ENCODE measurements at places on chromosomes 1 and 21. TPM values are rescaled to one million over a fixed set of nuclear protein-coding genes. Genes with fewer than 3 reads are reported as not detected.

The F13B gene
- under 0.01 TPM for total RNA-seq

The SPRR2B gene
- total RNA-seq: not detected

The TMEM52 gene
- total RNA-seq: not detected

The TESK2 gene
- total RNA-seq: 6.2 TPM

The HFM1 gene
- total RNA-seq: 0.36 TPM

The FOXD2 gene
- total RNA-seq: 0.59 TPM

The CD48 gene
- not detected for total RNA-seq

The CFH gene
- total RNA-seq: 145 TPM

The EVA1C gene
- 5.0 TPM for total RNA-seq

The LEMD1 gene
- total RNA-seq: not detected

The MAB21L3 gene
- 0.36 TPM for total RNA-seq

DNA sequence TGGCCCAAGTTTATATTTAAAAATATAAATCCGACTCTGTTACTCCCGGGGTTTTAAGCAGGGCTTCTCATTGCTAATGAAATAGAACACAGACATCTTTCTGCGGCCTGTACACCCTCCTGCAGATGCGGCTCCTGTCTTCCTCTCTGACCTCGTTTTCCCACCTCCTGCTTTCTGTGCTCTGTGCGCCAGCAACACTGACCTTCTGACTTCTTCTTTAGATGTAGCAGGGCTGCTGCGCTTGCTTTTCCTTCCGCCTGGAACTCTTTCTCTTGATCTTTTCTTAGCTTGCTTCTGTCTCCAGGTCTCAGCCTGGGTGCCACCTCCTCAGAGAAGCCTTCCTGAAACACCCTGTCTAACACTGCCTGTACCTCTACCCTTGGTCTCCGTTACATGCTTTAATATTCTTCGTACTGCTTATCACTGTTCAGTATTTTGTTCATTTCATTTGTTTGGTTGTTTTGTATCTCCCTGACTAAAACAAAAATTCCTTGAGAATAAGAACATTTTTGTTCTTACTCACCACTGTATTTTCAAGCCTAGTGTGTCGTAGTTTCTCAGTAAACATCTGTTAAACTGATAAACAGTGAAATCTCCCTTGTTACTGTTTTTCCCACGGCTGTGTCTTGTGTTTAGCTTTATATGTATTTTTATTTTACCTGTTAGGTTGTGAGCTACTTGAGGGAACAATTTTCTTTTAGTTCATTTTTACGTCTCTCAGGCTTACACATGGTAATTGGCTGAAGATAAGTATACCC lies 79.0 kb downstream of the ST3GAL3 start:
- peaks cover 11% of the 10 kb centered on the region for H3K4me1 ChIP-seq
- DNase-seq: no peak
- no peak overlapping the region for H3K27ac ChIP-seq
- no peaks in the 10 kb centered on the region for H3K27me3 ChIP-seq

DNA sequence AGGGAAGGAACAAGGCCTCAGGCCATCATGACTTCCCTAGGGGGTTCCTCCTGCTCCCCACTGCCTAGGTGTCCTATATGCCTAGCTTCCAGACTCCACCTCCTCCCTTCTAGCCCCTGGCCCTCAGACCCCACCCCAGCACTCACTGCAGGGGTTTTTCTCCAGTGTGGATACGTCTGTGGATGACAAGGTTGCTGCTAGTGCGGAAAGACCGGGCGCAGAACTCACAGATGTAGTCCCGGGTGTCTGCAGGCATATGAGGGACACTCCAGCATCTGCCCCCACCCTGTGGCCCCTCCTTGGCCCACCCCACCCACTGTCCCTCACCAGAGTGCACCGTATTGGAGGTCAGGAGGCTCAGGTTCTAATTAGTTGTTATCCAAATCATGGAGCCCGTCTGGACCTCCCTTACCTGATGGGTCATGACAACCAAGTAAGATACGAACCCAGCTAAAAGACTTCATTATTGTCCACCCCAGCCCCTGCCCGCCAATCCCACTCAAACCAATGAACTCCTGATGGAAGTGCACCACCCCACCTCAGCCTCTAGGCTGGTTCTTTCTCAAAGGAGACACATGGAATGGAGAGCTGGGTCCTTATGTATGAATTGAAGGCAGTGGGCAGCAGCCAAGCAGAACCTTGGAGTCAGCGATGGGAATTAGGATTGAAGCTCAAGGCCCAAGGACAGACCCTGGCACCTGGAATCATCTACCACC lies 8.2 kb downstream of the ZNF692 start:
- H3K27me3 ChIP-seq: no peaks in the 10 kb centered on the region
- no peaks in the 10 kb centered on the region for H3K4me1 ChIP-seq
- H3K27ac ChIP-seq: no peak overlapping the region
- no peak overlapping the region for H3K4me3 ChIP-seq
- peak; percentile 60 for DNase-seq

DNA sequence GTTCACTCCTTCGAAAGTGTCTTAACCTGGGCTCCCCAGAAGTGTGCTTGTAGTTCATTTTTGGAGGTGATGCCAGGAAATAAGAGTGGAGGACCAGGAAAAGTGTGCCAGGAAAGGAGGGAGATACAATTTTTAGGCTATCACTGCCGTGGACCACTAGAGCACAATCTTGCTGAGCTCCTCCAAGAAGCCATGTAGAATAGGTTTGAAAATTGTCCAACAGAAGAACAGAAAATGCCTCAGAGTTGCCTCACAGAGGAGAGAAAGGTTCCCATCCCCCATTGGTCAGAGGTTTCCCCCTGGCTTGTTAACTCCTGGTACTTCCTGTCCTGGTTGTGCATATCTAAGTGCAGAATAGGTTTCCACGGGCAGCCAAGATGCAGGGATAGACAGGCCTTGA lies 41.6 kb downstream of the CATSPERE start:
- no peak overlapping the region for H3K27ac ChIP-seq
- H3K4me3 ChIP-seq: no peak overlapping the region
- no peak for DNase-seq

- H3K4me3 ChIP-seq: no peak overlapping the region
- no peaks in the 10 kb centered on the region for H3K4me1 ChIP-seq
- no peak overlapping the region for H3K27ac ChIP-seq
- H3K27me3 ChIP-seq: no peaks in the 10 kb centered on the region
- no peaks in the 10 kb centered on the region for H3K36me3 ChIP-seq
Measured at GRCh38 chr1:15236746-15237145, 10.3 kb upstream of the FHAD1 start.

- no peak overlapping the region for H3K27ac ChIP-seq
- no peaks in the 10 kb centered on the region for H3K36me3 ChIP-seq
- no peak for DNase-seq
- H3K4me3 ChIP-seq: no peak overlapping the region
Measured at GRCh38 chr1:166079276-166079675, 87.5 kb downstream of the FAM78B start.

DNA sequence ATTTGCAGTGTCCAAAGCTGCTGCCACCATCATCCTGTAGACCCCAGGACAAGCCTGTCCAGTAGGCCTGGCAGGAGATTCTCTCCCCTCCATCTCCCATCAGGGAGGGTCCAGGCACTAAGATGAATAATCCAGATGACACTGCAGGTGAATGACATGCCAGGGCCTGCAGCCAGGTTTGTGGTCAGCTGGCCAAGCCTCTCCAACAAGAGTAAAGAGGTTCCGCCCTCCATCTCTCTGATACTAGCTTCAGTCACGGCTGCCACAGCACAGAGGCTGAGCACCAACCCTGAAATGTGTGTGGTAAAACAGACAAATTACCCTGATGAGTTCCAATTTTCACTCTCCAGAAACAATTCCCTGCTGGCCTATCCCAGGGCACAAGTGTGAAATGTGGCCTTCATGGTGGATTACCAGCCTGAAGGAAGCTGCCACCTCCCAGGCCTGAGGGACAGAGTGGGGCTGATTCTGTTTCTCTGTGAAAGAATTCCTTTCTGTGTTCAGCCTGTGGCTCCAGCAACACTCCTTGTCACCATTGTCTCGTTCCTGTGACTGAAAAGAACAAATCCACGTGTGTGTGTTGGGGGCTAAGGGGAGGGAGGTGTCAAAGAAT lies 19.9 kb upstream of the LHX4 start:
- H3K27me3 ChIP-seq: no peaks in the 10 kb centered on the region
- no peaks in the 10 kb centered on the region for H3K36me3 ChIP-seq
- H3K4me1 ChIP-seq: no peaks in the 10 kb centered on the region
- peak; percentile 80 for DNase-seq
- no peak overlapping the region for H3K27ac ChIP-seq

- no peak overlapping the region for H3K4me3 ChIP-seq
- peaks cover under 1% of the 10 kb centered on the region for H3K4me1 ChIP-seq
- no peak for DNase-seq
- H3K27me3 ChIP-seq: no peaks in the 10 kb centered on the region
- H3K27ac ChIP-seq: no peak overlapping the region
Measured at GRCh38 chr1:112244131-112244530, 151.9 kb upstream of the CTTNBP2NL start.

- H3K4me3 ChIP-seq: no peak overlapping the region
- H3K27me3 ChIP-seq: peaks cover 17% of the 10 kb centered on the region
- H3K4me1 ChIP-seq: no peaks in the 10 kb centered on the region
- no peaks in the 10 kb centered on the region for H3K36me3 ChIP-seq
Measured at GRCh38 chr1:115031595-115031994, 2.0 kb downstream of the TSHB start.

- H3K36me3 ChIP-seq: no peaks in the 10 kb centered on the region
- H3K27ac ChIP-seq: no peak overlapping the region
- no peak overlapping the region for H3K4me3 ChIP-seq
Measured at GRCh38 chr1:205777994-205778393, 2.7 kb upstream of the RAB29 start.

DNA sequence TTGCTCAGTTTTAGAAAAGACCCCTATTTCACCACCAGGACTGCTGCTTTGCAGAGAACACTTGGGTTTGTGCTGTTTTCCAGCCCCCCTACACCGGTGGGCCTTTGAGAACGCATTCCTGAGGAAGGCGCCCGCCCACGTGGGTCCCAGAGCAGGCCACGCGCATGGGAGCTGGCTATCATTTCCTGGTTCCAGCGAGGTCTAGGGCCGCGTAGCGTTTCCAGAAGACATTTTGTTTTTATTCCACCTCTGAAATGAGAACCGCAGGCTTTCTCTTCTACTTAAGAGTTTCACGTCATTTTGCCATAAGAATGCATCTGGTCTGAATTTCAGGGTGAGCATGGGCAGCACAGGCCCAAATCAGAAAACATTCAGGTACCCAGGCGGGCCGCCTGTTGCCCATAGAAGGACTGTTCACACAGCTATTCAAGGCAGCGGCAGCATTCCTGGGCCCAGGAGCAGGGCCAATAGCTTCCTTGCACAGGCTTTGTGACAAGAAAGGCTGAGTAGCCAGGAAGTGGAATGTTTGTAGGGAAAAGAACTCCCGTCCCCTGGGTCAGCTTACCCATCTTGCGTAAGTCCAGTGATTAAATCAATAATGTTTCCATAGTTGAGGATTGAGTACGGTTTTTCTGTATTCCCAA lies 1.4 kb upstream of the KLHL21 start:
- peak overlapping the region; percentile 85 for H3K4me3 ChIP-seq
- H3K27me3 ChIP-seq: no peaks in the 10 kb centered on the region
- H3K4me1 ChIP-seq: peaks cover 35% of the 10 kb centered on the region

DNA sequence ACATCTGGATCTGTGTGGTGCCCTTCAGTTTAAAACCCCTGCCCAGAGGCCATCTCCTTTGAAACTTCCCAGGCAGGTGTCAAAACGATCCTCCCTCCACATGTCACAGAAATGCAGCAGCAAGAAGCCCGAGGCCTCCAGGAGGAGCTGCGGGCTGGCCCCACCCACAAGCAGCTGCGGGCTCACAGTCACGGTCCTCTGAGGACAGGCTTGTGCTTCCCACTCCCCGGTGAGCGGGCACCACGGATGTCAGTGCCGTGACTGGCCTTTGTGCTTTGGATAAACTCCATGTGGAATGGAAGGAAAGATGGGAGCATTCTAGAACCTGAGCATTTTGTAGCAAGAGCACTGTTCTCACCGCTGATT lies 65.8 kb downstream of the SIK1 start:
- peaks cover 4% of the 10 kb centered on the region for H3K27me3 ChIP-seq
- no peak overlapping the region for H3K27ac ChIP-seq
- H3K4me3 ChIP-seq: no peak overlapping the region
- H3K4me1 ChIP-seq: no peaks in the 10 kb centered on the region
- no peak for DNase-seq

DNA sequence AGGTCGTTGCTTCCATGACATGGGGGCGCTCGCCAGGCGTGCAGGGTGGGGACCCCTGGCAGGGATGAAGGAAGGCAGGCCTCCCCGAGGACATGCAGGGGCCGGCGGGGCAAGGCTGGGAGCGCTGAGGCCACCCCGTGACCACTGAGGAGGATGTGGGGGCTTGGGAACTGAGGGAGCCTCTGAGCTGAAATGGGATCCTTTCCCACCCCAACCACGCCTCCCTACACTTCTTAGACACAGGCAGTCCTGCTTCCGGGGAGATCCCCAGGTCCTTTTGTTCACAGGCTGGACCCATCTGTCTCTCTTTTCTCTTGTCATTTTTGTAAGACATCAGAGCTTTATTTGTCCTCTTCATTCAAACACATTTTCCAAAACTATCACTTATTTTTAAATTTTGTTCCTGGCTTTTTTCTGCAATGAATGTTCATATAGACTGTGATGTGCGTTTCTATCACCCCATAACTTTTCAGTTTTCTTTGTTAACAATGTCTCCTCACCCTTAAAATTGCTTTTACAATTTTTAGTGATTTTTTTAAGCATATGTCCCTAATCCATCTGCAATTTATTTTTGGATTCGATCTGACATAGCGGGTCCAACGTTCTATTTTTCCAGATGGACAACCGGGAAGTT lies 156.7 kb upstream of the BACE2 start:
- DNase-seq: no peak
- no peaks in the 10 kb centered on the region for H3K36me3 ChIP-seq
- no peak overlapping the region for H3K4me3 ChIP-seq
- no peak overlapping the region for H3K27ac ChIP-seq

DNA sequence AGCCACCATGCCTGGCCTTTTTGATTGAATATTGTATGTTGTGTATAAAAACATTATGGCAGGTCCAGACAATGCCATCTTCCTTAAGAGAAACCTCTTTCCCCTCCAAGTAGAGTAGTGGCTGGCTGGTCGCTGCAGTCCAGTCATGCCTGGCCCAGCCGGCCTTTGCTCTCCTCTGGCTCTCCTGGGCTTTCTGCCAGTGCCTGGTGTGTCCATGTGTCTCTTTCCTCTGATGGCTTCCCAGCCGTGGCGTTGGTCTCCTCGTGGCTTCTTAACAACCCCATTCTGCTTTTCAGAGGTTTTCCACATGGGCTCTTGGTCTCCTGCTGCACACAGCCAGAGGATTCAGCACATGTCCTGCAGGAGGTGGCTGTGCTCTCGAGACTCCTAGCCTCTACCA lies 58.7 kb downstream of the DIP2A start:
- peaks cover 4% of the 10 kb centered on the region for H3K36me3 ChIP-seq
- no peak for DNase-seq

DNA sequence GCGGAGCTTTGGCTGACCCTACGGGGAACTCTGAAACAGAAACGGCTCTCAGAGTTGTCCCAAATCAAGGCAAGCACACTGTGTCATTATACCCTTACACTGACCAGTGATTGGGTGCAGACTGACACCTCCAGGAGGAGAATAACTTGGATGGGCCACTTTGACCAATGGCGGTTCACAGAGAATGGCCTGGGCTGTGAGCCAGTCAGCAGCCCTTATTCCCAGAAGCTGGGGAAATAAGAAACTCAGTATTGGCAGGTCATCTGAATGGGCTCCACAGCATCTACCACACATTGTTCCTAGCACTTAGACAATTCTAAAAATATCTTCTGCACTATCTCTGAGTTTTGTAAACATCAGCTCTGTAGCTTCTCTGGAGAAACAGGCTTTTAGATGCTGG lies 265.2 kb downstream of the ADGRL2 start:
- H3K36me3 ChIP-seq: no peaks in the 10 kb centered on the region
- H3K27ac ChIP-seq: no peak overlapping the region
- H3K27me3 ChIP-seq: no peaks in the 10 kb centered on the region
- DNase-seq: no peak
- H3K4me3 ChIP-seq: no peak overlapping the region
- H3K4me1 ChIP-seq: no peaks in the 10 kb centered on the region
